GM12864 (cell line): ENCODE measurements at places on chromosomes 3 and 15.

DNA sequence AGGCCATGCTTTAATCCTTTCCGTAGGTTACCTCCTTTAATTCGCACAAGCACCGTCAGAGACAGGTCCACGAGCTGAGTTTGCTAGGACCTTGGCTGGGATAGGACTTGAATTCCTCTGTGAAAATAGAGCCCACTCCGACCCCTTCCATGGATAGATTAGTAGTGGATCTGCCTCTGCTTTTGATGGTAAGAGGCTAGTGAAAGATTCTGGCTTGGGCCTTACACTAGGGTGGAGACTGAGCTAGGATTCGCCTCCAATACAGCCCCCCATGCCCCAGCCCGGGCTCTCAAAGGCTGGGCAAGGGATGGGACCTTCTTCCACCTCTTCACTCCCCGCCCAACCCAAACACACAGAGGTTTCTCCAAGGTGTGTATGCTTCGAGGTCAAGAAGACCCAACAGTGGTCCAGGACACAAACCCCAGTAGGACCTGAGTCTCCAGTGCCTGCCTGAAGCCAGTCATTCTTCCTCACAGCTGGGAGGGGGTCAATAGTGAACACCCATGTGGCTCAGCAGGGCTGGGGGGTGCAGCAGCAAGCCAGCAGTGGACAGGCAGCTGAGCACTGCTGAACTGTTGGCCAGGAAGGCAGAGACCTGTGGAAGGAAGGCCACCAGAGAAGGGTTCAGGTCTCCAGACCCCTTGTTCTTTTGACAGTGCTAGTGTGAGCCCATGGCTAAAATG lies 75.7 kb downstream of the SPSB4 start:
- DNase-seq = no peak

GRCh38 chr3:13288732-13289718 lies 131.1 kb downstream of the NUP210 start:
- DNase-seq = no peak

- DNase-seq = no peak
Observed at GRCh38 chr3:58484045-58484721, 7.7 kb upstream of the KCTD6 start.

- no peak for DNase-seq
Observed at GRCh38 chr15:66921319-66921915, 144.0 kb upstream of the SMAD3 start.

GRCh38 chr3:78868570-78868969 lies 899.2 kb downstream of the ROBO1 start:
- no peak for DNase-seq

DNA sequence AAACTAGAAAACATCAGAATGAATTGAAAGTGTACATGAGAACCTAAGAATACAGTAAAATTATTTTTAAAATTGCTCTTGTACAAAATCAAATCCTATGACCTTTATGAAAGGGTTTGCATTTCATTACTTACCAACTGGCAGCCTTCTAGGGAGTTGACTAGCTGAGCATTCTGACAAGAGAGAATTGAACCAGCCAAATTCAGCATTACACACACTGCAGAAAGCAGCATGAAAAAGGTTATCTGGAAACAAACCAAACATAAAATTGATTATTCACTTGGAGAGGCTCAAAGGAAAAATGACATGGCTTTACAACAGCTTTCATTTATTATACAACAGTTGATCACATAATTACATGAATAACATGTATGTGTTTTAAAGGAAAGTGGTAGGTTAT lies 17.4 kb downstream of the NSMCE3 start:
- DNase-seq = no peak

DNA sequence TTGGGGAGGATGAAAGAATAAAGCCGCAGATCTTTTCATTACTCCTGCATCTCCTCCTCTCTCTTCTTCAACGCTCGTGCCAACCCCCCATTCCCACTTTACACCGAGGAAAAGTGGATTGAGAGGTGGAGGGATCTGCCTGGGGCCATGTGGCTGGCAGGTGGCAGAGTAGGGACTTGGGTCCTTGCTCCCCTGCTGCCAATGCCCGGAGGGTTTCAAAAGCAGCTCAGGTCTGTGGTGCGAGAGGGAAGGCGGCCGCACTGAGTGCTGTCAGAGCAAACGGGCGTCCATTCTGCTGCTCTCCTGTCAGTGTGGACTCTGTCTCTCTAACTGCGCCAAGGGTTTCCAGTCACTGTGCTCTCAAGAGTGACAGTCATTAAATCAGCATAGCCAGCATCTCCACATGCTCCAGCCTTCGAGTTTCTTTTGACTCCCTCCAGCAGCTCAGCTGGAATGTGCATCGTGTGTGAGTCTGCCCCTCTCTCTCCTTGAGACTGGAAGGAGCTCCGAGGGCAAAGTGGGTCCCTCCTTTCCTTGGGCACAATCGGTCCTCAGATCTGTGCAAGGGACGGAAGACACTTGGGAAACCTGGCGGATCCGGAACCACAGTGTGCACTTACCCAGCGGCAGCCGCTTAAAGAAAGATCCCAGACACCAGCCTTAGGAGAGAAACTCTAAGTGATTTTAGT lies 68.6 kb downstream of the VGLL4 start:
- no peak for DNase-seq
